A549 treated with CORT108297 at 1 μM for 4 hours (cell line): ENCODE measurements at places on chromosomes 11 and 22. TPM values are rescaled to one million over a fixed set of nuclear protein-coding genes. Genes with fewer than 3 reads are reported as not detected.

The TUBA8 gene
- 0.35 to 1.0 TPM (median 0.63 TPM) in 5 replicates for total RNA-seq

The SLC22A25 gene
- total RNA-seq: not detected in 5 replicates

The TREH gene
- not detected in 5 replicates for total RNA-seq

The DTX4 gene
- total RNA-seq: 4.1 to 5.6 TPM (median 4.8 TPM) in 5 replicates

The C22orf42 gene
- total RNA-seq: not detected in 5 replicates

The LRRC55 gene
- total RNA-seq: 0.02 TPM in 1 of 5 replicates, not detected in the others

The ANGPTL5 gene
- 0.05 TPM in 2 of 5 replicates, not detected in the others for total RNA-seq

The SPDYC gene
- not detected in 5 replicates for total RNA-seq

The UPK3A gene
- total RNA-seq: not detected in 5 replicates

The SLC25A18 gene
- total RNA-seq: 0.08 TPM in 1 of 5 replicates, not detected in the others

The PRR33 gene
- total RNA-seq: not detected in 5 replicates

The SLC16A8 gene
- total RNA-seq: not detected in 5 replicates

The HTR3B gene
- not detected in 5 replicates for total RNA-seq

The SMCO4 gene
- 14.0 to 20.2 TPM (median 18.5 TPM) in 5 replicates for total RNA-seq

The BTBD18 gene
- not detected in 5 replicates for total RNA-seq

The KRTAP5-7 gene
- total RNA-seq: not detected in 5 replicates

The SLC2A11 gene
- 6.4 to 9.9 TPM (median 9.7 TPM) in 5 replicates for total RNA-seq

The YPEL4 gene
- total RNA-seq: 0.22 to 0.47 TPM (median 0.27 TPM) in 5 replicates

The APOBEC3A gene
- not detected in 5 replicates for total RNA-seq

The NXPE4 gene
- not detected in 5 replicates for total RNA-seq
